Central memory CD4-positive, alpha-beta T cell (primary cell): ENCODE measurements at places on chromosomes 13 and 19.

GRCh38 chr19:13430790-13431582 lies 75.3 kb downstream of the CACNA1A start:
- peak; percentile 35 for DNase-seq

DNA sequence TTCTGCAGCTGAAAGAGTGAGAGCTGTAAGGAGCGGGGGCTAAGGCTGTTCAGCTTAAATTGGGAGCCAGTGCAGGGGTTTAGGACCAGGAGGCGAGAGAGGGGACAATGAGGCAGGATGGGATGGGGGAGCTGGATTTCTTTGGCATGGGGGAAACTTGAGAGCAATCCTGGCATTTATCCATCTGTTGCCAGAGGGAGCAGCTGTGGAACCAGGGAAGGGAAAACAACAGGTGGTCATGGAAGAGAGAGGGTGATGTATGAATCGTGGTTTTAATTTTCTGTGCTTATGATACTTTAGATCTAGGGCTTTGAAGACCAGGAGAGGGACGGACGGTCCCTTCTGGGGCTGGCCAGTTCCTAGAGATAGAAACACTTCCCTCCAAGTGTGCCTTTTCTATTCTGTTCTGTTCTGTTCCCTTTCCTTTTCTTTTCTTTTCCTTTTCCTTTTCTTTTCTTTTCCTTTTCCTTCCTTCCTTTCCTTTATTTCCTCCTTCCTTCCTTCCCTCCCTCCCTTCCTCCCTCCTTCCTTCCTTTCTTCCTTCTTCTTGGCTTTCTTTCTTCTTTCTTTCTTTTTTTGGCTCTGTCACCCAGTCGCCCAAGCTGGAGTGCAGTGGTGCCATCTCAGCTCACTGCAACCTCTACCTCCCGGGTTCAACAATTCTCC lies 16.0 kb upstream of the CCL25 start:
- DNase-seq, result no peak

DNA sequence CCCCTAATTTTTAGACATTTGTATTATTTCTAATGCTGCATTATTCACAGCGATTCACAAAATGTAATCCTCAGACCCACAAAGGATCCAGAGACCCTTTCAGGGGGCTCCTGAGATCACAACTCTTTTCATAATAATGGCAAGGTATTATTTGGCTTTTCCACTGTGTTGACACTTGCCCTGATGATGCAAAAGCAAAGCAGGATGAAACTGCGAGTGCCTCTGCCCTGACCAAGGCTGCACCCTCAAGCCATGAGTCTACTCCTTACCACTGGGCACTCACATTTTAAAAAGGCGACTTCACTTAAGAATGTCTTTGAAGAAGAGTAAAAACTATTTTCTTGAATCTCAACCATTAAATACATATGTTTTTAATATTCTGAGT lies 11.4 kb downstream of the ELF1 start:
- no peak for DNase-seq

- DNase-seq, result no peak
These were observed 25.7 kb downstream of the NOVA2 start for GRCh38 chr19:45947926-45948325.

- no peak for DNase-seq
These were observed 163.7 kb upstream of the KL start for GRCh38 chr13:32852526-32852925.

- no peak for DNase-seq
These were observed 85.2 kb downstream of the EDNRB start for GRCh38 chr13:77833331-77833863.

GRCh38 chr13:25943658-25944057 lies 108.2 kb downstream of the SHISA2 start:
- DNase-seq, result no peak

DNA sequence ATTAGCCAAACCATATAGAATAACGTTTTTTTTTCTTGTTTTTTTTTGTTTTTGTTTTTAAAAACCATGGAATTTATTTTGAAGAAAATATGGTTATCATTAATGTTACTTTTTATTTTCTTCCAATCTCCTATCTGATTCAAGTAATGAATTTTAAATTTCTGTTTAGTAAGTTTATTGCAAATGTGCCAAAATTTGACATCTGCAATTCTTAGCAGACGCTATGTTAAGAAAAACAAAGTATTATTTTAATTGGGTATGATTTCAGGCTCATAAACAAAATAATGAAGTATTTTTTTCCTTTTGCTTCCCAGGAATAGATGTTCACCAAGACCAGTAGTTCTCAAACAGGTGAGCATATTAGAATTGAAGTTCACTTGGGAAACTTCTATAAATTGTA lies 63.1 kb downstream of the POSTN start:
- no peak for DNase-seq

DNA sequence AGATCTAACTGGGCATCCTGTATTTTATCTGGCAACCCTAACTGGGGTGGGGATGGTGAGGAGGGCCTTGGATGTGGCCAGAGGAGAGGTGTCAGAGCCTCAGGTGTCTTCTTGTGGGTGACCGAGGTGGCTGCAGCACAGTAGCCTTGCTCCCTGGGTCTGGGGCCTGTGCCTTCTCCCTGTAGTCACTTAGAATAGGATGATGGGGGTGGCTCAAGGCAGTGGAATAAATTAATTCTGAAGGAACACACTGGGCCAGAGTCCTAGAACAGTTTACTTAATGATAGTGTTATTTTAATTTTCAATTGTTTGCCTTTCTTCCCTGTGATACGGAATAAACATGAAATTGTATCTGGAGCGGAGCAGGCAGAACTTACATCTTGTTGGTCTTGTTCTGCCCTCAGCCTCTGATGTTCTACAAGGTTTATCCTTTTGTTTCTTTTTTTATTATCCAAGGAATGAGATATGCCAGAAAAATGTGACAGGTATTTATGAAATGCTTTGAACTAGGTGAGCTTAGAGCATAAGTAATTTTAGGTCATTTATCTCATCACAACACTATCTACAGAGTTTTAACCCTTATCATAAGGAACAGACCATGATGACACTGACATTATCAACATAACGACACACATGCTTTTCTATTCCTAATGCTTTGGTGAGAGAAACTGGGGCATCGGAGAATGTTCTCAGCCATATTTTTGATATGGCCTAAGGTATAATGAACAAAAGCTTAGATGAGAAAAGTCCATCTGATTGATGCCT lies 51.4 kb downstream of the LRCH1 start:
- DNase-seq, result no peak

DNA sequence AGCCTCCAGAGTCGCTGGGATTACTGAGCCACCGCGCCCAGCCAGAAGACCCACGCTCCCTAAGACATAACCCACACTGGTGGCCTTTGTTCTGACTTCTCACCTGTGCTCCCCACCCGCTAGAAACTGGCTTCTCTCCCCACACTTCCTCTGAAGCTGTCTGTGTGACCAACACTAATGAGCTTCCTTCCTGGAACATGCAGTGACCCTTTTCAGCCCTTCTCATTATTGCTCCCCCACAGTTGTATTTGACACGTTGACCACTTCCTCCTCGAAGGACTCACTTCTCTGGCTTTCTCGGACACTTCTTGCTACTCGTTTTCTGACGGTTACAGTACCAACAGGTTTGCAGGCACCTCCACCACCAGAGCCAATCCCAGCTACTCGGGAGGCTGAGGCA lies 10.9 kb downstream of the NCR1 start:
- no peak for DNase-seq

GRCh38 chr13:28579322-28579721 lies 79.6 kb upstream of the POMP start:
- no peak for DNase-seq

DNA sequence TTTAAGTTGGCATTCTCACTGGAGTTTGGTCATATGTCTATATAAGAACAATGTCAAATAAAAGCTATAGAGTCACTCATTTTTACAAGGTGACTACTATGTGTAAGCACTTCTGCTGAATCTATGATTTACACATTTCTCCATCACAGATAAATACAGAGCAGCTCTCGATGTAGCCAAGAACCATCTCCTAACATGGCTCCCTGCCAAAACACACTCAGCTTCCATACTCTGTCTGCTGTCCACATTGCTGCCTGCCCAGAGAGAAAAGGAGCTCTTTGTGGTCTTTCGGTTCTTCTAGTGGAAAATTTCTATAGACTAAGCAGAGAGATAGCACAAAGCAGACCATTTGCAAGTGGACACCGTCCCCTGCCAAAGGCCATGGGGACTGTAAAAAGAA lies 190.9 kb upstream of the KLF12 start:
- no peak for DNase-seq

GRCh38 chr13:94480672-94481145 lies 1.2 kb upstream of the DCT start:
- no peak for DNase-seq

DNA sequence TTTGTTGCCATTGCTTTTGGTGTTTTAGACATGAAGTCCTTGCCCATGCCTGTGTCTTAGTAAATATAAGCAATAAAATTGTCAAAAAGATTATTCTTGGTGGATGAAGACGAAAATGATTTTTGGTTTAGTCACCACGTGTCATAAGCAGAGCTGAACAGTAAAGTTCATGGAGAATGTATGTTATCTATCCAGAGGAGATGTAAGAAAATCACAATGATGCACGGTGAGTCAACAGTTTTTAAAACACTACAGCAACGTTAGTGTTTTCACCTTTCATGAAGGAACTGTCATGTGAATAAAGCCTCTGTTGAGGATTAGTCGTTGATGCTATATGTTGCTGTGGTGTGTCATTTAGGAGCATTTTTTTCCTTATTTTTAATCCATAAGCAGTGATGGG lies 137.6 kb downstream of the GPC6 start:
- DNase-seq, result no peak

DNA sequence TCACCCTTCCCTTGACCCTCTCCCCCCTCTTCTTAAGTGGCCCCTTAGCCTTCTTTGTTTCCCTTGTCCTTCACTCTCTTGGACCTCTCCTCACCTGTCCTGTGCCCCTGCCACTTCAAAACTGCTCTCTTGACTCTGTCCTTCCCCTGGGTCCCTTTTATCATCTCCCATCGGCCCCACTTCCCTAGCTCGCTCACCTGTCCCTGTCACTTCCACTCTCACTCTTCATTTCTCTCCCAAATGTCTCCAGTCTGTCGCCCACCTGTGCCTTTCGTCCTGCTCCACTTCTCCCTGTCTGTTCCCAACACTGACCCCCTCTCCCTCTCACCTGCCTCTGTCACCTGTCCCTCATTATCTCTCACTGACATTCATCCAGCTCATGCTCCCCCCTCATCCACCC lies 699 bp downstream of the IFNL1 start:
- no peak for DNase-seq

DNA sequence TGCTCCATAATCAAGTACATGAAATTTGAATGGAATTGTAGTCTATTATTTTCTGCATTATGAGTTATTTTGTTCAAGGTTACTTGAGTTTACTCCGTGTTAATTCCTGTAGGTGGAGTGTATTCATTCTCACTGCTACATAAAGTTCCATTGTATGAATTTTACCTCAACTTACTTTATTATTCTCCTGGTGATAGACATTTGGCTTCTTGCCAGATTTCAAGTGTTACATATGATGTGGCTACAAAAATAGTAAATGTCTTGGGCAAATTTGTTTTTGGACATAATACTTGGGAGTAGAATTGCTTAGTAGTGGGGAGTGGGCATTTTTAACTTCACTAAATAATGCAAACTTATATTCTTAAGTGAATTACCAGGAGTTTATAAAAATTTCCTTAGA lies 328.9 kb downstream of the SHISA2 start:
- no peak for DNase-seq

DNA sequence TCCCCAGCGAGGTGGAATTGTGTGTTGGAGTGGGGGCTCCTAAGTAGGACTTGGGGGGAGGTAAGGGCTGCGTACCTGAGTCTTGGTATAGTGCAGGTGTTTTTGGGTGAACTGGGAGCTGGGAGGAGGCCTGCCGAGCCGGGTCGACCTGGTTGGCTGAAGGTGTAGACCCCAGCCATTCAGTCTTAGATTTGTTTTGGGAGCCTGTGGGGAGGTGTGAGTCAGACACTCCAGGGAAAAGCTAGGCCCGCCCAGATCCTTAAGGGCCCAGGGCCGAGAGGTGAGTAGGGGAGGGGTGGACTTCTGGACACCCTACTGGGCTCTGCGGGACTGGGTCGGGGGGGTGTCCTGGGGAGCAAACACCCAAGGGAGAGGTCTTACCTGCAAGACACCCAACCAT lies 935 bp downstream of the CRB3 start:
- no peak for DNase-seq

DNA sequence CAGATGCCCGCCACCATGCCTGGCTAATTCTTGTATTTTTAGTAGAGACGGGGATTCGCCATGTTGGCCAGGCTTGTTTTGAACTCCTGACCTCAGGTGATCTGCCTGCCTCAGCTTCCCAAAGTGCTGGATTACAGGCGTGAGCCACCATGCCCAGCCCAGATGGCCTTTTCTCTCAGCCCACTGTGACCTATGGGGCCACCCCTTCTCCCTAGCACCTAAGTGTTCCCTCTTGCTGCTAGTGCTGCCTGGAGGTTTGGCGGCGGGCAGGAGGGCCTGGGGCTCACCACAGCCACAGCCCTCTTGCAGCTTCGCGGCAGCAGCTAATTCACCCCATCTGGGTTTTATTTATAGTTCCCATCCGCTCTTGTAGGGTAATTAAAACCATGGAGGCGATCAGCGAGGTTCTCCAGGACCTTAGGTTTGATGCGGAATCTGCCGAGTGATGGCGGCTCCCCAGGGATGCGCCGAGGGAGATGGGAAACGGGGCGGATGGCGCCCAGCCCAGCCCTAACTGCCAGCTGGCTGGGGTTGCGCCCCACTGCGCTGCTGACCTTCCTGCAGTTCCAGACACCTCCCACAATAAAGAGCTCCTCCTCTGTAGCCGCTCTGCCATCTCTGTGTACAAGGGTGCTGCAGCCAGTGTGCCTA lies 3.3 kb downstream of the REX1BD start:
- no peak for DNase-seq

- no peak for DNase-seq
These were observed 24.4 kb downstream of the IL17D start for GRCh38 chr13:20727856-20728255.

GRCh38 chr13:99386911-99387788 lies 80.0 kb upstream of the GPR183 start:
- DNase-seq, result peak; percentile 77

DNA sequence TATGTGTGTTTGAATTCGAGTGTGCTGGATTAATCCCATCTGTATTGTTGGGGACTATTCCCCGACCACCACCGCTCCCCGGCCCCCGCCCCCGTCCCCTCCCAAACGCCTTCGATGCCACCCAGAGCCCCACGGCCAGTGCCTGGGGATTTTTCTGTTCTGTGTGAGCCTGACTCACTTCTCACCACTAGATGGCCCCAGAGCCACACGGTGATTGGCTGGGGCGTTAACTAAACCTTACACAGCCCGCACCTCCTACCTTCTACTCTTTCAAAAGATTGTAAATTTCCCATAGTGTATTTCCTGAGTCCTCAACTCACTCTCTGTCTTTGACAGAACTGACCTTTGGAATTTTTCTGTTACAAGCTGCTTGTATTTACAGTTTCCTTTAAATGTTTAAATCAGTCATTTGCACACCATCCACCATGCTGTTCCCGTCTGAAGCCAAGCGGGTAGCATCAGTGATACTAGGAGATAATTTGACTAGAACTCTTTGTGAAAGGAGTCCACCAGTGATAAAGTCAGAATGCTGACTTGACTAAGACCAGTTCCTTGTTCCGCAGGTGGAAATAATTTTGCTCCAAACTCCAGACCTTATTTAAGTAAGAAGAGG lies 61.4 kb downstream of the RFX2 start:
- DNase-seq, result peak; percentile 70

- DNase-seq, result no peak
These were observed 189.0 kb downstream of the LMO7 start for GRCh38 chr13:75825161-75825560.
